ENCODE measurements at places on chromosomes 2 and 18.

GRCh38 chr18:55376387-55376786, 211.6 kb downstream of the TCF4 start:
- no peak for DNase-seq

DNA sequence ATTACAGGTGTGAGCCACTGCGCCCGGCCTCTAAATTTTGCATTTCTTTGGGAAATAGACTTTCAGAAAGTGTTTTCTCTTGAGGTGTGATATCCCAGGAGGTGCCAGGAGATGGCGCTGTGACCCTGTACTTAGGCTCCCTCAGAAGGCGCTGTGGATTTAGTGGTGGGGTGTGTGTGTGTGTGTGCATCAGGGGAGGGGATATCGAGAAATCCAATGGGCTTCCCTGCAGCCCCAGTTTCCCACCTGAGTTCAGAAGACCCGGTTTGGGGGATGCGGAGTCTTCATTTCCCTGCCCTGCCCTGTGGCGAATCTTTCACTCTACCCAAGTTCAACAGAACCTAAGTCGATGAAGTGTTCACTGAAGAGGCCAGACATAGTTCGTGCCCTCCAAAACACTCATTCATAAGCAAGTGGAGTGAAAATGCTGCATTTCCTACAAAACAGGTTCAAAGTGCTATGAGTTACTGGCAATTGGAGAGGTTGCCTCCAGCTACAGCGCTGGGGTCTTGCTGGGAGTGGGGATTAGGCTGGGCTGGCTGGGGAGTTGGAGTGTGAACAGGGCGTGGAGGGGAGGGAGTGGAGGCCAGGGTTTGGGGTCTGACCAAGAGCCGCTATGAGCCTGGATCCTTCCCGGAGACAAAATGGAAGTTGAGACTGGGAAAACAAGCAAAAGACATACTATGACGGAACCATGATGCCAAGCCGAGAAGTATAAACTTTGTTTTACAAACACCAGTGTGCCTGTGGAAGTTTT, 6.5 kb upstream of the WNT6 start:
- peak; percentile 51 for DNase-seq

- DNase-seq: no peak
Measured at GRCh38 chr18:44974174-44974573, 293.5 kb downstream of the SETBP1 start.

DNA sequence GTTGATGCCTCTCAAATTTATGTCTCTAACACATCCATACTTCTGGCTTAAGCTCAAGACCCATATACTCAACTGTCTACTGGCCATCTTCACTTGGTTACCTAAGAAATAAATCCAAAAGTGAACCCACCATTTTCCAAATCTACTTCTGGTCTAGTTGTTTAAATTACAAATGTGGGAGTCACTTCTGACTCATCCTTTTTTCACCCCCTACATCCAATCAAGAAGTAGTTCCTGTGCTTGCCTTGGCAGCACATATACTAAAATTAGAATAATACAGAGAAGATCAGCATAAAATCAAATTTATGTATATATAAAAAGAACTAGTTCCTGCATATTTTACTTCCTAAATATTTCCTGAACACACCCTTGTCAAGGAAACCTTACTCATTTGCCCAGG, 53.6 kb downstream of the STRN start:
- no peak for DNase-seq

DNA sequence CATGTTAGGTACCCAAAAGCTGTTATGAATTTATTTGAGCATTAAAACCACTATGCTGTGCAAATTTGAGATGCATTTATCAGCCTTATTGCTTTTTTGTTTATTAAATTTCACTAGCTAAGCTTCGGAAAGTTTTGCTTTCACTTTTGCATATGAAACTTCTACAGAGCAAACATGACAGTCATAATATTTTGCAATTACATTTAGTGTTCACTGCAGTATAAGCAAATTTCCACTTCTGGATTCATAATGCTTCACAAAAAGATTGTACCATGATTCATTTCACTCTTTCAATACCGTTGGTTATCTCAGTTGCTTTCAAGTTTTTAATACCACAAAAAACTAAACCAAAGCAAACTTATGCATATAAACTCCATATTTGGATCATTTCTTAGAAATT, 228.7 kb upstream of the SLC8A1 start:
- no peak for DNase-seq

DNA sequence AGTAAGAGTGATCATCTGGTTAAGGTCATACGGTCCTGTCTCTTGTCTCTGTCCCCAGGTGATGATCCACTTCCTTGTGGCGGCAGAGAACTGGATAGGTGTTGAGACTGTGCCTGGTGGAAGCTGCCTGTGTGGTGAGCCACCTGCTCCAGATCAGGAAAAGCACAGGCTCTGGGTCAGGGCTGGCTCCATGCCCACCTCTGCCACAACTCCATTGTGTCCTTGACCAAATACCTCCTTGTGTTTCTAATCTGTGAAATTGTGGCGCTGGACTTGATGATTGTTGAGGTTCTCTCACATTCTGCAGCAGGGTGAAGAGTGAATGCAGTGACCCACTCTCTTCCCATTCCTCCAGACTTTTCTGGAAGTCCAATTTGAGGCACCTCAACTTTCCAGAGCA, 45.7 kb upstream of the EN1 start:
- no peak for DNase-seq

GRCh38 chr2:233686928-233687327, 5.2 kb downstream of the UGT1A7 start:
- DNase-seq: no peak

All from kidney capillary endothelial cell (primary cell).